RKO (cell line): ENCODE measurements at places on chromosomes 16 and 17.

- peak; percentile 54 for DNase-seq
Observed at GRCh38 chr17:29292071-29292991, 1.6 kb downstream of the NUFIP2 start.

DNA sequence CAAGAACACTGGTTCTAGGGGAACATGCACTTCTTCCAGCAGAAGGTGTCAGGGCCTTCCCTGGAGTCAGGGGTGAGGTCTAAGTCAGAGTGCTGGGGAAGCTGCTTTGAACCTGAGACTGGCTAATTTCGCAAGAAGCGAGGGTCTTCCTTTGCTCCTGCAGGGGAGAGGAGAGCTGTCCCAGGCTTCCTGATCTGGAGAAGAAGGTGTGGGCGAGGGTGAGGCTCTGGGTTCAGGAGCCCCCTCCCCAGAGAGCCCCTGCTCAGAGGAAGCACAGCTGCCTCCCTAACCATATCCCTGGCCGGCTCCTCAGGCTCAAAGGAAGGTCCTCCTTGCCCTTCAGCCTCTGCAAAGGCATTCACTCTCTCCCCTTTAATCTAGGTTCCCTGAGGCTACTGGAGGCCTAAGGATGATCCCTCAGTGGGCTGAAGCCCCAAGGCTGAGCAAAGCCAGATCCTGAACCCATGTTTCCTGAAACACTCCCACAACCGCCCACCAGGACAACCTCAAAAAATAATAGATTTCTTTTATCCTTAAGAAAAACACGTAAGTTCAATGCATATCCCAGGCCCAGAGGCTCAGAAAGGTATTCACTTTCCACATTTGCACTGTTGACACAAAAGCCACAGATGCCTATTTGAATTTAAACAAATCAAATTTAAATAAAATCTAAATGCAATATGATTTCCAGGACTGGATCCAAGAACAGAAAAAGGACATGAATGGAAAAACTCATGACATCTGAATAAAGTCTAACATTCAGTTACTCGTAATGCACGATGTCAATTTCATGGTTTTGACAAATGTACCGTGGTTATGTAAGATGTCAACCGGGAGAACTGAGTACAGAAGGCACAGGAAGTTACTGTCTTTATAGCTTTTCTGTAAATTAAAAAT is 71.5 kb upstream of the RCVRN start:
- DNase-seq: no peak

DNA sequence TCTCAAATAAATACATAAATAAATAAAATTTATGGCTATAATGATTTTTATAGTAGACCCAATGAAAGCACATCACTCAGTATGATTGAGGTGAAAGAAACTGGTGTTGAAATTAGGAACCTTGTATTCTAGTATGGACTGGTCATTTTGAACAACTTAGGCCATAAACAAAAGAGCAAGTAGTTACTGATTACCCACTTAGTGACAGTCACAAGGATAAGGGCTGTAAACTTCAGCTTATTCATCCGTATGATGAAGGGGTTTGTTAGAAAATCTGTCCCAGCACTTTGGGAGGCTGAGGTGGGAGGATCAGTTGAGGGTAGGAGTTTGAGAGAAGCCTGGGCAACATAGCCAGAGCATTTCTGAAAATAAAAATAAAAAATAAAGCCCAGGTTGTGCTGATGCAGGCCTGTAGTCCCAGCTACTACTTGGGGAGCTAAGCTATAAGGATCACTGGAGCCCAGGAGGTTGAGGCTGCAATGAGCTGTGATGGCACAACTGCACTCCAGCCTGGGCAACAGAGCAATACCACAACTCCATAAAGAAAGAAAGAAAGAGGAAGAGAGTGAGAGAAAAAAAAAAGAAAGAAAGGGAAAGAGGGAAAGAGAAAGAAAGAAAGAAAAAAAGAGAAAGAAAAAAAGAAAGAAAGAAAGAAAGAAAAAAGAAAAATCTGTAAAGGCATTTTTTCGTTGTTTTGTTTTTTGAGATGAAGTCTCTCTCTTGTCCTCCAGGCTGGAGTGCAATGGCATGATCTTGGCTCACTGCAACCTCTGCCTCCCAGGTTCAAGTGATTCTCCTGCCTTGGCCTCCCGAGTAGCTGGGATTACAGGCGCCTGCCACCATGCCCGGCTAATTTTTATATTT is 4.2 kb upstream of the SPAG9 start:
- no peak for DNase-seq

- no peak for DNase-seq
Observed at GRCh38 chr16:286491-287297, 3.7 kb downstream of the PDIA2 start.

DNA sequence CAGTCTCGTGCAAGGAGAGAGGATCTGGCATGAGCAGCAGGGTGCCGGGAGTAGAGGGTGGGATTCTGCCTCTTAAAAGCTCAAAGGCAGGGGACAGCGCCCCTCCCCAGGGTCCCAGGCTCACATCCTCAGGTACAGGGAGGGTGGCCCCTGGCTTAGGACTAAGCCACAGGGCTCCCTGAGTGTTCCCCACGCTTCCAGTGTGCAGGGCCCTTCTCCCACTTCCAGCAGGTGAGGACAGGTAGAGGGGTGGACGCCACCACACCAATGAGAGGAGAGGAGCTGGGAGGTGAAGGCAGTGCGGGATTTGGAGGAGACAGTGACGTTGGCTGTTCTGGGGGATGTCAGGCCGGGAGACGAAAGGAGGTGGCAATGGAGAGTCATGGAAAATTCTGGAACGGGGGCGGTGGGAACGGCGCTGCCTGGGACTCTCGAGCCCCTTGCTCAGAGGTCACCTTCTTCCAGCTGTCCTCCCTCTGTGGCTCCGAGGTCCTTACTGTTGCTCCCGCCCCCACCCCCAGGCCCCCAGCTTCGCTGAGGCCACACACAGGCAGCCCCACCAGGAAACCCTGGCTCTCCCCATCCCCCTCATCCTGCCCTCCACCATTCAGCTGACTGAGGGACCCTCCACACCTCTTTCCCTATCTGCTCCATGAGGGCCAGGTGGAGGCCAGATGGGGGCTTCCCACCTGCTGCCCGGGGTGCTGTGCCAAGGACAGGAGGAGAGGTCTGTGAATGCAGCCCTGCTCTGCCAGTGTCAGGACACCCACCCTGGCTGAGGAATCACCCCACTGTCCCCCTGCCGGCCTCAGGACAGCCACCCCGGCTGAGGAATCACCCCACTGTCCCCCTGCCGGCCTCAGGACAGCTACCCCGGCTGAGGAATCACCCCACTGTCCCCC is 57.7 kb upstream of the ACSF3 start:
- no peak for DNase-seq

DNA sequence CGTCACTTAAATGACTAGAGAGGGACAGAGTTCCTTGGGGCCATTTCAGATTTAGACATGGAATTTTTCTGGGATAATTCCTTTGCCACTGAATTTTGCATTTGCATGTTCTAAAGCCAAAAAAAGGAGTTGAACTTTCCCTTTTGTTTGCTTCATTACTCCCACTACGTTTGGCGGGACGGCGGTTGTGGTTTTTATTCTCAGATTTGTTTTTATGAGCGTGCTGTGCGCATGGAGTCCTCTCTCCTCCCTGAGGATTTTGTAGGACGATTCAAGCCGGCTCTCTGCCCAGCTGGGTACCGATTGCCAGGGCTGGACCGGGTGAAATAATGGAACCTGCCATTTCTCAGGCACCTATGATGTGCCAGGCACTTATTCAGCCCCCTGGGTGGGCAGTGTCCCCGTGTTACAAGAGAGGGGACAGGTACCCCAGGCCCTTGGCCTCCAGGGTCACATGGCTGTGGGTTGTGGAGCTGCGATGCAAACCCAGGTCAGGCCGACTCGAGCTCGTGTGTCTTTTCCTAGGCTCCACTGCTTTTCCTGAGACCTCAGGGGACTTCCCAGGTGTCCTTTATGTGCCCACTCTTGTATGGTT is 18.8 kb downstream of the CMIP start:
- no peak for DNase-seq

GRCh38 chr17:57489321-57489720 is 233.0 kb downstream of the MSI2 start:
- no peak for DNase-seq

DNA sequence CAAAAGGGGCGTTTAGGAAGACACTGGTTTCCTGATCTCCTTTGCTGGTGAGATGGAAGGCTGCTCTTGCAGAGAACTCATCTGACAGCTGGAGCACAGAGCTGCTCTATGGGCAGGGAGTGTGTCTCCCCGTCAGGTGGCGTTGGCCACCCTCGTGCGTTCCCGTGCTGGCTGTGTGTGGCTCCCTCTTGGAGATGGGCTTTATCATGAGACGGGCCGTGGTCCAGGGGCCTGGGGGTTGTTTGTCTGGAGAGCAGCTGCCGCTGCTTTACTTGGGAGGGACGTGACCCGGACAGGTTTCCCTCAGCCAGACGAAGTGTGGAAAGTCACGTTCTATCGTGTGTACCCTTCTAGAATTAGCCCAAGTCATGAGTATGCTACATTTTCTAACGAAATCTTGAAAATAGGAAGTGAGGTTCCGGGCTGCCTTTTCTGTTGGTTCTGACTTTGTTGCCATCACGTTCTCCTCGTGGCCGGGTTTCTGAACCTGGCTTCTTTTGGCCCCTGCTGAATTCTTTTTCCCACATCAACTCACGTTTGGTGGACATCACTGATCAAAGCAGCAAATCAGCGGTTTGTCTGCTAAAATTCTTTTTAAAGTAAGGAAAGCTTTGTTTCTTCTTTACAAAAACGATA is 105.6 kb upstream of the CHMP6 start:
- DNase-seq: no peak

GRCh38 chr17:72754513-72754912 is 338.0 kb downstream of the SLC39A11 start:
- peak; percentile 26 for DNase-seq

GRCh38 chr16:81495321-81496234 is 51.0 kb downstream of the CMIP start:
- no peak for DNase-seq

GRCh38 chr17:14014657-14015056 is 54.6 kb upstream of the COX10 start:
- DNase-seq: no peak

GRCh38 chr17:40753804-40754203 is 1.3 kb downstream of the KRT25 start:
- no peak for DNase-seq

DNA sequence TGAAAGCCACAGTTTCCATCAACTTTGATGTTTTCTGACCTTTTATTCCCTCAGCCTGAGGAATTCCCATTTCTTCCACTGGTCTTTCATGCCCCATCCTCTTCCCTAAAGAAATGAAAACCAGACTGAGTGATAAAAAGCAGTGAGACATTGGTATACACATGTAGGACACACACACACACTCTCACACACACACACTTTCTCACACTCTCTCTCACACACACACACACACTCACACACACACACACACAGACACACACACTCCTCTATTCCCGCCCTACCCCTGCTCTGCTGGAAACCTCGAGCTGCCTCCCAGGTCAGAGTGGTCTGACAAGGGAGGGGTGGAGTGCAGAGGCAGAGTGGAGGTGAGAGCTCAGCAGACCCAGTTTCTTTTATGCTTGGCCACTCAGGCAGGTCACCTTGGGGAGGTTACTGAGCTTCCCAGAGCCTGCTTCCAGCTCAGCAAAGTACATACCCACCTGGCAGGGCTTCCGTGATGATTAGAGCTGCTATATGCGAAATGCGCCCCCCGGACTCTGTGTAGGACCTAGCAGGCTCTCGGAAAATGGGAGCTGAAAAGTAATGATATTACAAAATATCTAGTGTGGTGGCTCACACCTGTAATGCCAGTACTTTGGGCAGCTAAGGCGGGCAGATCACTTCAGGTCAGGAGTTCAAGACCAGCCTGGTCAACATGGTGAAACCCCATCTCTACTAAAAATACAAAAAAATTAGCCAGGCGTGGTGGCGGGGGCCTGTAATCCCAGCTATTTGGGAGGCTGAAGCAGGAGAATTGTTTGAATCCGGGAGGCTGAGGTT is 30.7 kb downstream of the CCR7 start:
- no peak for DNase-seq

DNA sequence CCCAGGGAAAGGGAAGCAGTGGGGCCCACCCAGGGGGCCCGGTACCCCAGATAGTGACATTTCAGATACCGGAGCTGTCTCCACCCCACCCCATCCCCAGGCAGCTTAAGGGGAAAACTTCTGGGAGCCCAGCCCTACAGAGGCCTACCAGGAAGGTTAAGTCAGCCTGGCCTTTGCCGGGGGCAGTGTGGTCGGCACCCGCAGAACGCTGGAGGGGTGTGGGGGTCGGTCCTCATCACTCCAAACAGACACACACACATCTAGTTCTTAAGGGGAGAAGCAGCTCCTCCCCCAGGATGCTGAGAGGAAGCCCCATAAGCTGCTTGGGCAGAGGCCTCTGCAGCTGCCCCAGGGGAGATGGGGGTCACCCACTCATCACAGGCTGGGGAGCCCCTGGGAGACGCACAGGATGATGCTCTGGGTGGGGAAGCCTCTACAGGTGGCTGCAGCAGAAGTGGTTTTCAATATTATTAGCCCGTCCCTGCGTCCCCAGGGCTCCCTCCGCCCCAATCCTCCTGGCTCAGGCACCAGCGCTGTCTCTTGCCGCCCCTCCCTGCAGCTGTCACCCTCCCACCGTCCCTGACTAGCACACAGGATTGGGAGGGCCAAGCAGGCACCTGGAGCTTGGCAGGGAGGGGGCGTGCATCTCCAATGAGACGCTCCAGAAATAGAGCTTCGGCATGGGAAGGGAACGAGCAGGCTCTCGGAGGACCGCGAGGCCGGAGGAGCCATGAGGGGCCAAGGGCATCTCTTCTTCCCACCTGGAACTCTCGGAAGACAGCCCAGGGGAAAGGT is 1.4 kb upstream of the ABR start:
- no peak for DNase-seq

DNA sequence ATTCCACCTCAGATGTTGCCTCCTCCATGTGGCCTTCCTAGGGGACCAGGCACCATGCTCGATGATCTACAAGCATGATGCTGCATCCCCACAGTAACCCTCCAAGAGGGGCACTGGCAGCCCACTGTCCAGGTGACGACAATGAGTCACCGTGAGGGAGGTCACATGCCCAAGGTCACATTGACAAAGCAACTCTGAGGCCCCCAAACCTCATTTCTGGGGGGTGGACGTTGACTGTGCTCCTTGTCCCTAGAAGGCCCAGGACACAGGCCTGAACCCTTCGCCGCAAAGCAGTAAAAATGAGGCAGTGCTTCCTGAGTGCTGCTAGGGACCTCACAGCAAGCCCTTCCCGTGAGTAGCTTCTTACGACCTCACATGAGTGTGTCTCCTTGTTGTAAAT is 136.5 kb downstream of the C16orf78 start:
- DNase-seq: no peak

DNA sequence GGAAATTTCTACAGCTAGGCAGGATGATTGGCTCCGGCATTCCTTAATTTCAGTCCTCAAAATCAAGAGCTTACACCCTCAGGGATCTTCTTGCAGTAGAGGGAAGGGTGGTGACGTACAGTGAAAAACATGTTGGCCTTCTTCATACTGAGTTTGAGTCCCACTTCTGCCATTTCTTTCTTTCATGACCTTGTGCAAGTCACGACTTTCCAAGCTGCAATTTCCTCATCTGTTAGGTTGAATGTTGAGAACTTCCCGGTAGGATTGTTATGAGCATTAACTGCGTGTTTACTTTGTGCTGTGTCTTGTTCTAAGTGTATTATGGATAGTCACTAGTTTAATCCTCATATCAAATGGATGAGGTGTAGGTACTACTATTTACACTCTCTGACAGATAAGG is 7.9 kb downstream of the SENP3 start:
- no peak for DNase-seq

- no peak for DNase-seq
Observed at GRCh38 chr16:66746048-66746447, 5.4 kb downstream of the DYNC1LI2 start.

GRCh38 chr17:10178506-10178991 is 19.9 kb downstream of the GAS7 start:
- no peak for DNase-seq
